NCI-H748 treated with DMSO at 0.1 percent for 48 hours (cell line): ENCODE measurements at places on chromosomes 4 and X.

DNA sequence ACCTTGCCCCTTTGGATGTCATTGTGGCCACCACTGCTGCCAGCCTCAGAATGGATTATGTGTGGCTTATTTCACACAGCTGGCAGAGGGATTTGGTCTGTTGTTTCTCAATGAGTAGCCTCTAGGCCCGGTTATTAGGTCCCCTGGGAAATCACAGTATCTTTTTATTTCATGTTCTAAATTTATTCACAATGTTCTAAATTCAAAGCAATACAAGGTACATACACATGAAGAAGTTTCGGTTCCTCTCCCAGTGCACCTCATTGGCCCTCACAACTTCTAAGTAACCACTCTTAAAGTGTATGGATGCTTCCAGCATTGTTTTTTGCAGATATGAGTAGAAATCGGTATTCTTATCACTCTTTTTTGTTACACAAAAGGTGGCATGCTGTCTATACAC, 262.7 kb downstream of the RCHY1 start:
- DNase-seq: no peak

- DNase-seq: no peak
Observed at GRCh38 chr4:76494871-76495590, 60.0 kb downstream of the SHROOM3 start.

DNA sequence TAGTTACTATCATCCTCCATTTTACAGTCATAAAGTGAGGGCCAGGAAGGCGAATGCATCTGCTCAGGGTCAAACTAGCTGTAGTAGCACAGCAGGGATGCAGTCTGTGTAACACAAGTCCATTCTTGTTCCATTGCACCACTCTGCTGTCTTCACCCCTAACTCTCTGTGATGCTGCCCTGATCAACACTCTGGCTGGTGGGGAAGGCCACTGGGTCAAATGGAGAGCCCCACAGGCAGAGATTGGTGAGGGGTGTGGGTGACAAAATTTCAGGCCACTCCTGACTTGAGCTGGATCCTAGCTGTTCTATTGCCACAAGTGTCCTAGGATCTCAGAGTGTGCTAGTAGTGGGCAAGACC, 136.5 kb downstream of the PJA1 start:
- DNase-seq: no peak

- DNase-seq: no peak
Observed at GRCh38 chr4:140047786-140048185, 106.2 kb downstream of the MAML3 start.

GRCh38 chr4:122534776-122535175, 78.3 kb upstream of the IL2 start:
- no peak for DNase-seq

- no peak for DNase-seq
Observed at GRCh38 chr4:55834086-55834795, 14.7 kb downstream of the EXOC1L start.

DNA sequence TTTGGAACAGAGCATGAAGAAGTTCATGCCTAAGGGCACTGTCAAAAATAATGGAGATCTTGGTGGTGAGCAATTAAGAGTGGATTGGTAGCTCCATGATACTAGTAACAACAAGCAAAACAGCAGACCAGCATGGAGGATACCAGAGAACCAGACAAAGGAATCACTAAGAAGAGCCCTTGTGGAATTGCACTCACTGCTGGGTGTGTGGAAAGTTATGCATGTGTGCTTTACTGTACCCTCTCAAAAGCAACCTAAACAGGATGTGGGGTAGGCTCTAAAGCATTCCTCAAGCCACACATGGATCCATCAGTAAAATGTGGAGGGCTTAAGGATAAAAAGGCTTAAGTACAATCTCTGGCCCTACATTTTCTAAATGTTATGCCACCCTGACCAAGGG, 69.5 kb downstream of the AR start:
- DNase-seq: no peak

- no peak for DNase-seq
Observed at GRCh38 chr4:159269956-159270355, 167.1 kb downstream of the RAPGEF2 start.
